Prostate gland (tissue), 2 donors: ENCODE measurements at places on chromosomes 4 and X. TPM values are rescaled to one million over a fixed set of nuclear protein-coding genes. Genes with fewer than 3 reads are reported as not detected.

The GRIA3 gene
- 1.1 TPM for total RNA-seq

GRCh38 chr4:147587041-147587440, 30.2 kb upstream of the TMEM184C start:
- H3K4me3 ChIP-seq: no peak overlapping the region
- no peak overlapping the region for H3K27ac ChIP-seq
- no peaks in the 10 kb centered on the region for H3K4me1 ChIP-seq
- no peaks in the 10 kb centered on the region for H3K36me3 ChIP-seq

The FAM236B gene
- not detected for total RNA-seq

The EVC gene
- total RNA-seq: 55.7 TPM

DNA sequence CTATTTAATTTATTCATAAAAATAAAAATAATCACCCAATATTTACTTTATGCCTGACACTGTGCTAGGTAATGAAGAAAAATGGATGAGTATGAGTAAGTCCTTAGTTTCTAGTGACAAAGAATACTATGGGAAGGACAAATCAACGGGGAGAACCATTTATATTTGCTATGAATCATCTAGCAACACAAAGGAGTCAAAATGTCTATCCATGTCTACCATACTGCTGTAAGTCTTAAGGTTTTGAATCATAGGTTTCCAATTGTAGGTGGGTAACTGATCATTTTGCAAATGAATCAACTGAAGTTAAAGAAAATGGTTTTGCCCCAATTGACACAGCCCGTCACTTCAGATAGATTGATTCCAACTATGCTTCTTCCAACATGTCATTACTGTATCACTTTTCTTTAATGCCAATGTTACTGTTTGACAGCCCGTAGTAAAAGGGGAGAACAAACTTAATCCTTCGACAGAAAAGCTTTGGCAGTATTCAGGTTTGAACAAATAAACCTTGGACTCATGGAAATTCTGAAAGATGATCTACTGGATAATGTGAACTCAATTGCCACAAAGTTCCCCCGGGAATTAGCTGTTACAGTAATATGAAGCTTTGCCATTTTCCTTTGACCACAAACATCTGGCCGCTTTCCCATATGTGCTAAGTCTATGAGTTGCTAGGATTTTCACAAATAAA, 3.2 kb downstream of the TDO2 start:
- no peaks in the 10 kb centered on the region for H3K27me3 ChIP-seq
- no peak overlapping the region for H3K27ac ChIP-seq
- no peaks in the 10 kb centered on the region for H3K36me3 ChIP-seq
- no peak overlapping the region for H3K4me3 ChIP-seq

The RHOXF2 gene
- 10.0 TPM for total RNA-seq
